ENCODE measurements at places on chromosomes 6 and 20.

GRCh38 chr6:40672087-40672486, 84.9 kb upstream of the LRFN2 start:
- no peak for DNase-seq

DNA sequence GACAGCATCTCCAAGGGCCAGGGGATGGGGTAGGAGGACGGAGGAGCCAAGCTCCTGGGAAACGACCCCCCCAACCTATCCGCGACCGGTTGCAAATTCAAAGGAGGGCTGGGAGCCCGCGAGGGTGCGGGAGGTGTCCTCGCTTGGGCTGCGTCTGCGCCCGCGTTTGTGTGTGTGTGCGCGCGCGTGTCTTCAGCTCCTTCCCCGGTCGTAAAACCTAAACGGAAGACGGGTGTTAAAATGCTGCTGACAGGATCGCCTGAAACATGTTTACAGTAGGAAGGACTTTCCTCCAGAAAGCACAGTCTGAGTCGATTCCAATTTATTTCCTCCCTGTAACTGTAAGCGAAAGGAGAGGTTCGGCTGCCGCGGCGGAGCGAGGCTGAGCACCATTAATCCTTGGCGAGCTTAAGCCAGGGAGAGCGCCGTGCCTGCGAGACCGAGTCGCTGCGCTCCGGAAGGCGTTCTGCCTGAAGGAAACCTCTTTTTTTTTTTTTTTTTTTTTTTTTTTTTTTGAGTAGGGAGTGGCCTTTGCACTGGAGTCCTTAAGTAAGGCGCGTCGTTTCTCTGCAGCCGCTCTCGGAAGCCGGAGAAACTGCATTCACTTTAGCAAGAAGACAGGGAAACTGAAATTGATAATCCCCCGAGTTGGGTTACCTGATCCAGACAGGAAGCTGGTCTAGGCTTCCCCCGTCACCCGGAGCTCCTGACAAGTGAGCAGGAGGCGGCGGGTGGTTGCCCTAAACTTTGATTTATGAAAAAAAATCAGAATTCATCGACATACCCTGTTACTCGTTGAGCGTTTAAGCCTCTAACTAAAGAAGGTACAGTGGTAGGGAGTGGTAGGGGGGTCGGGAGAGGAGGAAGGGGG, 4.8 kb upstream of the SOX4 start:
- no peak for DNase-seq

DNA sequence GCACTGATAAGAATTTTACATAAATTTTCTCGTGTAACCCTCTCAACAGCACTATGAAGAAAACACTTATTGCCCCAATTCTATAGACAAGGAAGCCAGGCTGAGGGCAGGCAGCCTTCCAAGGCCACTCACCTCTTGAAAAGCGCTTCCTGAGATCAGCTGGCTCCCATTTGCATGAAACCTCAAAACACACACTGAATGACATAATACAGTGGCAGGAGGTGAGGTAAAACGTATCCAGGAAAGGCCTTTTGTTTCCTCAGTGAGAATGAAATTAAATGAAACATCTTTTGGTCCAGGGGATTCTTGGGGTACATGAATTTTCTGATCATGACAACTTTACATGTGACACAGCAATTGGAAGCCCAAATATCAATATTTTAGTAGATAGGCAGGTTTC, 112.5 kb downstream of the WDR27 start:
- DNase-seq, result no peak

- no peak for DNase-seq
Observed at GRCh38 chr20:7094438-7094997, 327.0 kb downstream of the BMP2 start.

GRCh38 chr6:48067148-48067712, 43.8 kb downstream of the PTCHD4 start:
- DNase-seq, result no peak

GRCh38 chr6:44575644-44576043, 188.1 kb downstream of the CDC5L start:
- no peak for DNase-seq

DNA sequence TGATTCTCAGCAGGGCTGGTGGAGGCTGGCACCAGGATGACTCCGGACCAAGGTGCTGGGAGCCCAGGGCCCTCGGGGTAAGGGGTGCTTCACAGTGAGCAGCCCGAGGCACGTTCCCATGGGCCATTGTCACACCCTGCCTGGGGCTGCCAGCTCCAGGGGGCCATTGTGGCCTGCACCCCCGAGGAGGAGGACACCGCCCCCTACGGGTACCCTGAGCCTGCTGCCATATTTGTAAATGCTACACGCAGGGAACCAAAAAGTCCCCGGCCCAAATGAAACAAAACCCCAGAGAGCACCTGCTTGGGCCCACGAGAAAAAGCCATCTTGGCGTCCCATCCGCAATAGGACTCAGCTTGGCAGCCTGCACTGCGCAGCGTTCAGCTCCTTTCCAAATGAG, 64.7 kb upstream of the GATA5 start:
- DNase-seq, result no peak

DNA sequence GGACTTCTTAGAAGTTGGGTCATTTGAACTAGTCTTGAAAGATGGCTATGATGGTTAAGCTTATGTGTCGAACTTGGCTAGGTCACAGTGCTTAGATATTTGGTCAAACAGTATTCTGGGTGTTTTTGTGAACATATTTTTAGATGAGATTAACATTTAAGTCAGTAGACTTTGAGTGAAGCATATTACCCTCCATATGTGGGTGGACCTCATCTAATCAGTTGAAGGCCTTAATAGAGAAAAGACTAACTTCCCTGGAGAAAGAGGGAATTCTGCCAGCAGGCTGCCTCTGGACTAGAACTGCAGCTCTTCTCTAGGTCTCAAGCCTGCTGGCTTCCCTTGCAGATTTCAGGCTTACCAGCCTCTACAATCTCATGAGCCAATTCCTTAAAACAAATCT, 76.9 kb downstream of the RCAN2 start:
- no peak for DNase-seq

- DNase-seq, result no peak
Observed at GRCh38 chr6:829656-830055, 136.7 kb upstream of the EXOC2 start.

GRCh38 chr6:151240791-151241642, 1.2 kb downstream of the AKAP12 start:
- no peak for DNase-seq

GRCh38 chr6:108559884-108560462, 744 bp upstream of the FOXO3 start:
- DNase-seq, result no peak

GRCh38 chr20:53466279-53466678, 127.4 kb downstream of the ZNF217 start:
- no peak for DNase-seq

DNA sequence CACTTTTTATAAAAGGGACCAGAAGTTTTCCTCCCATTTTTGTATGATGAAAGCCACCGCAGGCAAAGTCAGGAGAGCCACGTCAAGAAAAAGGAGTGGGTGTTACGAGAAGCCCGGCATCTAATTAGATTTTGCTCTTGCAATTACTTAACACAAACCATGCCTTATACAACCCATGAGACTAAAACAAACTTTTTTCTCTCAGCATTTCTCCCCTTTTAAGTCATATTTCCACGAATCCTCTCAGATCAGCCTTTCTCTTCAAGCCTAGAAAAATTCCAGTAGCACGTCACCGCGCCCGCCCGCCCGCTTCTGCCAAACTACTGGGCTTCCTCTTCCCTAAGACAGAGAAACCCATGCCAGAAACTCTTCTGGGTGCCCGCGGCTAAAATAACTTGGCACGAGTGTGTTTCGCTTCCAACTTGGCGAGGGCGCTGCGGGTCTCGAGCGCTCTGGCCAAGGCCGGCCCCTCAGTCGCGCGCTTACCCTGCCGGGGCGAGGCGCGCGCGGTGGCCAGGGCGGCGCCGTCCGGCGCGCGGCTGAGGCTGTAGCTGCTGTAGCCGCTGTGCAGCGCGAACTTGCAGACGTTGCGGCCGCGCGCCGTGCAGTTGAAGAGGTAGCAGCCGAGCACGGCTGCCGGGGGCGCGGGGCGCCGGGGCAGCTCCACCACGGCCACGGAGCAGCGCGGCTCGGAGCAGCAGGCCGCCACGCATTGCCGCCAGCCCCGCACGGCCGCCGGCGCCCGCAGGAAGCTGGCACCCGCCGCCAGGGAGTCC, 1.0 kb downstream of the LRP11 start:
- DNase-seq, result no peak

- DNase-seq, result peak; percentile 61
Observed at GRCh38 chr6:19804205-19805128, 32.7 kb upstream of the ID4 start.

DNA sequence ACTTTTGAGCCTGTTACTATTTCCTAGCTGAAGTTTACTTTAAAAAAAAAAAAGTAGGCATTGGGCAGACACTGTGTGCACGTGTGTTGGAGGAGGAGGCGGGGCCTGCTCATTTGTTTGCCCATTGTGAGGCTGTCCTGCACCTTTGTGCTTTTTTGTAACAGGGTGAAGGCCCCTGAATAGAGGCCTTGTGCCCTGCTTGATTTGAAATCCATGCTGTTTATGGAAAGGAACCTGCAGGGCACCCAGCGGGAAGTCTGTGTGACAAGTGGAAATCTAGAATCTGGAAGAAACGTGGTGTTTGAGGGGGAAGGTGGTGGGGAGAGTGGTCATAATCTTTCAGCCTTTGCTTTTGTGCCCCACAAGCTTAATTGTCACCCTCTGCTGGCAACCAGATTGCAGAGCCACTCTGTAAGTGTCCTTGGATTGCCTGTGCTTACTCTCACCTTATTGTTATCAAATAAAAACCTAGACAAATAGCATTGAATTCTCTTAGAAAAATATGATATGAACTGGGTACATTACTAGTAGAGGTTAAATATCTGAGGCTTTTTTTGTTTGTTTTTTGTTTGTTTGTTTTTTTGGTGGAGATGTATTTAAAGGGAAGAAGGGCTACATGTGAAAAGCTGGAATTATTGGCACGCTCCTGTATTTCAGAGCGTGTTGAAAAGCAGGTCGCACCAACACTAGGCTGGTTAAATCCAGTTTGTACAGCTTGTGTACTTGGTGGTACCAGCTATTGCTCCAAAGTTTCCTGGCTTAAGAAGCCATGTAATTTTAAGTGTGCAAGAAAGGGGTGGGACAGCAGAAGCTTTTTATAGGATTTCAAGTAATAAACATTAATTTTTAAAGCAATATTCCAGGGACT, 156.3 kb downstream of the ARID1B start:
- no peak for DNase-seq

DNA sequence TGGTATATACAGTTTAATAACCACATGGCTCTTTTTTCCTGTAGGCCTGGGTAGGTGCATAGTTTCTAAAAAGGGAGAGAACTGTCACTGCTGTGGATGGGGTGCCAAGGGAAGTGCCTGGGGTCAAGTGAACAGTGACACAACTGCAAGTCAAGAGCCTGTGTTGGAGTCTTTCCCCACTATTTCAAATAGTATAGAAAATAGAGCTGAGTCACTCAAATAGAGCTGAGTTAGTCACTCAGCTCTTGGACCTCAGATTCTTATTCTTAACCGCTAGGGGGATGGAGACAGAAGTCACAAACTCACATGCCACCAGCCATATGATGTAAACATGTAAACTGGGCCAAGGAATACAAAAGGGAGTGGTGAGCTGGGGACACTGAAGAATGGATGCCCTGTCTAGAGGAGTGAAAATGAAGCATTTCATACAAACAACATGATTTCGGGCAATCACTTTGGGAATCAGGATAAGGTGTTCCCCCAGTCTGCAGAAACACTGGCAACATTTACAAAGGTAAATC, 2.1 kb downstream of the NQO2 start:
- no peak for DNase-seq

DNA sequence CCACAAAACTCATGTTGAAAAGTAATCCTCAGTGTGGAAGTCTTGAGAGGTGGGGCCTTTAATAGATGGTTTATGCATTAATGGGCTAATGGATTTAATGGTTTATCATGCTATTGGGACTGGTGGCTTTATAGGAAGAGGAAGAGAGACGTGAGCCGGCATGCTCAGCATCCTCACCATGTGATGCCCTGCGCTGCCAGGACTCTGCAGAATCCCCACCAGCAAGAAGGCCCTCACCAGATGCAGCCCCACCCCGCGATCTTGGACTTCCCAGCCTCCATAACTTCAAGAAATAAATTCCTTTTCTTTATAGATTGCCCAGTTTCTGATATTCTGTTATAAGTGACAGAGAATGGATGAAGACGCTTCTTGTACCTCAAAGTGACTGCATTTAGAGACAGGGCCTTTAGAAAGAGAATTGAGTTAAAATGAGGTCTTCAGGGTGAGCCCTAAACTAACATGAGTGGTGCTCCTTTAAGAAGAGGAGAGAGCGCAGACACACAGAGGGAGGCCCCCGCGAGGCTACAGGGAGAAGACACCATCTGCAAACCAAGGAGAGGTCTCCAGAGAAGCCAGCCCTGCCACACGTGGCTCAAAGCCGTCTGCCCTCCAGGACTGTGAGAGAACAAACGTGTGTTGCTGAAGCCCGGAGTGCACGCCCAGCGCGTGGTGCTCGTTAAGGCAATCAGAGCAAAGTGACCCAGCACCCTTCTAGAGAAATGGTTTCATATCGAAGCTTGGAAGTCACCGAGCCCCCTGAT, 56.9 kb downstream of the IRF4 start:
- no peak for DNase-seq

DNA sequence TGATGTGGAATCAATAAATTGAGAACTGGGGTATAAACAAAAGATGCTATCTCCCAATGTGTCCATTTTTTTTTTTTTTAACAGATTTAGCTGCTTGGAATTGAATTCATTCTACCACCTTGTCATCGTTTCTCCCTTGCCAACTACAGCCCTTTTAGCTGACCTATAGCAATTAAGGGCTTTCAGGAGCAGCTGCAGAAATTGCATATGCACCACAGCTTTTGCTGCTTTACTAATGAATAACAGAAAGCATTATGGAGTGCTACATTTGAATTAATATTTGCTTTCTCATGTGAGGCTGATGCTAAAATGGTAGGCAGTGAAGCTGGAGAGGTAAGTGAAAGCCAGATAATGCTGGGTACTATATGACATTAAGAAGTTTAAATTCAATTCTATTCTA, 5.7 kb downstream of the SESN1 start:
- no peak for DNase-seq

DNA sequence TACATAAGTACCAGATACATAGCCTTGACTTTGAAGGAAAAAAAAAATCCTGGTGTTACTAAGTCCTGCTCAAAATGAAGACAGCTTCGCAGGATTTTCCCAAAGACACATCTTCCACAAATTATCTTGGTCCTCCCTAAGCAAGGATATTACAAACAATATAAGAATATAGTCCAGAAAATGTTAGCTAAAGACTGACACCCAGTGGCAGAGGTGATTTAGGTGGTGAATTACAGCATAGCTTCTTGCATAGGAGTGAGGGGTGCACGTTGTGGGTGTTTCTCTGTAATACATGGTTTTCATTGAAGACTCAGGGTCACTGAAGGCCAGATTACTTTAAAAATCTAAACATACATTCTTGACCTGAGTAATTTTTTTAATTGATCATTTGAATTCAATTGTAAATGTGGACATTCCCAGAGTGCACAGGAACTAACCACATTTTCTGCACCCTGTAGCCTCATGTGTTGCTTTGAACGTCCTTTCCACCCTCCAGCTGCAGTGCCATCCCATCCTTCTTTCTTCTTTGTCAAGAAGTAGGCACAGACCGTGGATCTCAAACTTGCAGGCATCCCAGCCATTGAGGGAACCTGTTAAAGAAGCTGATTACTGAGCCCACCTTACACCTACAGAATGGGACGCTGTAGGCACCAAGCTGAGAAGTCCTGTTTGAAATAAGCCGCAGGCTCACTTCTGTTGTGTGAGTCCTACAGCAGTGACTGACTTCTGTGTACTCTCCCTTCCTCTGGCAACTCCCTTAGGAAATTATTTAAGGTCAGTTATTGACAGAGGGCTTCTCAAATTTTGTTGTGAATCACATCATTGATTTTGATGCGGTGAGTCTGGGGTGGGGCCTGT, 102.6 kb downstream of the PERP start:
- DNase-seq, result no peak

- no peak for DNase-seq
Observed at GRCh38 chr6:25279748-25280343, 672 bp downstream of the CARMIL1 start.
